K562 (cell line): ENCODE measurements at places on chromosomes 6 and 20. TPM values are rescaled to one million over a fixed set of nuclear protein-coding genes. Genes with fewer than 3 reads are reported as not detected.

The SNAP25 gene
- not detected in 2 replicates for total RNA-seq

DNA sequence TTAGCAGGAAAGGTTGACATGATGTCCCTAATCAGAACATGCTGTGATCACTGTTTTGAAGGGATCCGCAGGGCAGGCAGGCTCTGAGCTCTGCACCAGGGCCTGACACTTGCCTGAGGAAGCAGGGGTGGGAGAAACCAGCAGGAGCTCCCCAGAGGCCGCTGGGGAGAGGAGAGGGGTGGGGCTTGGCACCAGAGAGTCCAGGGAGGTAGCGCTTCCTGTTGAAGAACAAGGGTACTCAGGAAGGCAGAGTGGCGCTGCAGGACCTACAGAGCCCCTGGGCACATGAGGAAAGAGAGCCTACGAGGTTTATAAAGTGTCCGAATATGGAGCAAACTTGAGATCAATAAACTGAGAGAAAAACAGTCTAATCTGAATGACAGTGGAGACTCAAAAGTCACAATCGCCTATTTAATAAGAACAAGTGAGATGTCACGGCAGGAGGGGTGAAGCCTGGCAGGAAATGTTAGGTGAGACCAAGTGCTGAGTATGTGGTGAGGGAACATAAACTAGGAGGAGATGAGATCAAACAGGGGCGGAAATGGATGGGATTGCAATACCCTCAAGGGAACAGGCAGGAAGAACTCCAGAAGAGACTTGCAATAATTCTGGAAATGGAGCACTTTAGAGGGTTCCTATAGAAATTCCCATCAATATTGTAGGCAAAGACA lies 5.8 kb upstream of the TBXT start:
- no peak for DNase-seq

The GSTA3 gene
- total RNA-seq: not detected in 2 replicates

The ZC2HC1B gene
- total RNA-seq: not detected in 2 replicates

- no peak for DNase-seq
Observed at GRCh38 chr6:157779705-157780604, 43.1 kb upstream of the SNX9 start.

GRCh38 chr6:34586327-34587040 lies 30.4 kb upstream of the SPDEF start:
- no peak for DNase-seq

- no peak for DNase-seq
Observed at GRCh38 chr6:141593311-141593710, 539.4 kb upstream of the GJE1 start.

- DNase-seq: no peak
Observed at GRCh38 chr20:8082989-8083388, 49.1 kb upstream of the PLCB1 start.

The CST7 gene
- total RNA-seq: not detected in 2 replicates

GRCh38 chr6:37054171-37054570 lies 48.7 kb downstream of the FGD2 start:
- DNase-seq: no peak

GRCh38 chr20:42594011-42594410 lies 595.7 kb downstream of the PTPRT start:
- no peak for DNase-seq

- DNase-seq: no peak
Observed at GRCh38 chr6:148317739-148318138, 24.9 kb upstream of the SASH1 start.

DNA sequence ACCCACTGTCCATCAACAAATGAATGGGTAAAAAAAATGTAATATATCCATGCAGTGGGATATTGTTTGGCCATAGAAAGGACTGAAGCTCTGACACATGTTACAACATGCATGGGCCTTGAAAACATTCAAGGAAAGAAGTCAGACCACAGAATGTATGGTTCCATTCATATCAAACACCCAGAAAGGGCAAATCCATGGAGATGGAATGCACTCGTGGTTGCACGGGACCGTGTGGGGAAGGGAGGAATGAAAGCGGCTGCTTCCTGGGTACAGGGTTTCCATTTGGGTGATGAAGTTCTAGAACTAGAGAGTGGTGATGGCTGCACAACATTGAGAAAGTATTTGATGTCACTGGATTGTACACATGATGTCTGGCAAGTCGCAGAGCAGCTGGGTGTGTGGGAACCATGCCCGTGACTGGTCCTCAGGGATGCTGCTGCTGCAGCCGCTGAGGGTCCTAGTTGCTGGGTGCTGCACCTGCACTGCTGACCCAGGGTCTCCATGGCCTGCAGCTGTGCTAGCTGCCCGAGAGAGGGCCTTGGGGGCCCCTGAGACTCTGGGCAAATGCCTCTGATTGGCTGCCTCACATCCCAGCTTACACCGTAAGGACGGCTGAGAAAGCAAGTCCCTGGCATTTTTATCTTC lies 220.3 kb downstream of the NRN1 start:
- no peak for DNase-seq

The SAMD10 gene
- total RNA-seq: 12.1 and 15.2 TPM in 2 replicates

- DNase-seq: no peak
Observed at GRCh38 chr20:14553774-14554534, 216.5 kb upstream of the FLRT3 start.

DNA sequence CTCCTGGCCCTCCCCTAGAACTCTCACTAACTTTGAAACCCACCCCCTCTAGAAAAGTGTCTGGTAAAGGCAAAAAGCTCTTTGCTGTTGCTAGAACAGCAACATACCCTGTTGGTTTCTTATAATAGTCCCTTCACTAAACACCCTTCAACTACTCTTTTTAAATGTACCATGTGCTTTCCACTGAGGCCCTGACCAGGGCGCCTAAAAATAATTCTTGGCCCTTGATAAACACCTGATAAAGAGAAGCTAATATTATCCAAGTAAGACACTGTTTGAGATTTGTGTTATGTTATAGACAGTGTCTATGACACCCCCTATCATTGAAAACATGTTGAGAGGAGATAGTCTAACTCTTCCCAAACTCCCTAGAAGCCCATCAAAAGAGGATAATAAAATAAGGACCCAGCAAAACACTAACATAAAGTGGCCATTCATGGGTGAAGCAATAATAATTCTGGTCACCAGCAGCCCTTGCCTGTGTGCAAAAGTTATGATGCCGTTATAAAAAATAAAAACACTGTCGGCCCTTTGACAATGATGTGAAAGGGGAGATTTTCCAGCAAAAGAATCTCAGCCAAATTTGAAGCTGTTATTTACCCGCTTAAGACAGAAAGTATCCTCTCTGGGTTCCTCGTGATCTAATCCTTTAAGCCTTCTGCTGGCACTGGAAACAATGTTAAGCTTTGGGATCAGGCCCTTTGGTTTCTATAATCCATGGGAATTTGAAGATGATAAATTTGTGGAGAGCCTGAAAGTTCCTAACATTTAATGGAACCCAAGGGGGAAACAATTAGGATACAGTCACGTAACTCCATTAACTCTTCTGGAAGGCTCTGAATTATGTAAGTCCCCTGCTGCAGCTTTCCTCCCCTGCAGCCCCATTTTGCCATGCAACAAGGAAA lies 122.6 kb upstream of the PLCB4 start:
- no peak for DNase-seq

GRCh38 chr6:5679691-5680090 lies 327.0 kb downstream of the NRN1 start:
- no peak for DNase-seq
